ENCODE measurements at places on chromosomes 5 and 9.

- no peak for DNase-seq
Measured at GRCh38 chr9:33229359-33230114, 10.4 kb upstream of the SPINK4 start.

- DNase-seq, result no peak
Measured at GRCh38 chr5:2266641-2267240, 384.0 kb upstream of the IRX4 start.

- no peak for DNase-seq
Measured at GRCh38 chr5:1244976-1245375, 19.8 kb downstream of the SLC6A18 start.

DNA sequence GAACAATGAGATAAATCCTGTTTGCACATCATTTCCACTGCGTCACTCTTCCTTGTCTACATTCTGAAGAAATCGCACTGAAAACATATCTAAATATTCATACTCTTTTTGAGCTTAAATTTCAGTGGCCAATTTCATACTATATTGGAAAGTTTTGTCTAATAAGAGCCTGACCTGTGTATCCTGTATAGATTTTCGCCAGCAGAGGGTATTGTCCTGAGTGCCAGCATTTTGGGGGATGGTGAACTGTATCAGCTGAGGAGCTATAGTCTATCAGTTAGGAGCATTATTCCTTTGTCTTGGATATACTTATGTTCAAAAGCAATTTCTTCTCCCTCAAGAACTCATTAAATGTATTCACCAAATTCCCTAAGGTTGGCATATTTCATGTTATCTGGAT, 102.3 kb downstream of the SEMA6A start:
- DNase-seq, result no peak

DNA sequence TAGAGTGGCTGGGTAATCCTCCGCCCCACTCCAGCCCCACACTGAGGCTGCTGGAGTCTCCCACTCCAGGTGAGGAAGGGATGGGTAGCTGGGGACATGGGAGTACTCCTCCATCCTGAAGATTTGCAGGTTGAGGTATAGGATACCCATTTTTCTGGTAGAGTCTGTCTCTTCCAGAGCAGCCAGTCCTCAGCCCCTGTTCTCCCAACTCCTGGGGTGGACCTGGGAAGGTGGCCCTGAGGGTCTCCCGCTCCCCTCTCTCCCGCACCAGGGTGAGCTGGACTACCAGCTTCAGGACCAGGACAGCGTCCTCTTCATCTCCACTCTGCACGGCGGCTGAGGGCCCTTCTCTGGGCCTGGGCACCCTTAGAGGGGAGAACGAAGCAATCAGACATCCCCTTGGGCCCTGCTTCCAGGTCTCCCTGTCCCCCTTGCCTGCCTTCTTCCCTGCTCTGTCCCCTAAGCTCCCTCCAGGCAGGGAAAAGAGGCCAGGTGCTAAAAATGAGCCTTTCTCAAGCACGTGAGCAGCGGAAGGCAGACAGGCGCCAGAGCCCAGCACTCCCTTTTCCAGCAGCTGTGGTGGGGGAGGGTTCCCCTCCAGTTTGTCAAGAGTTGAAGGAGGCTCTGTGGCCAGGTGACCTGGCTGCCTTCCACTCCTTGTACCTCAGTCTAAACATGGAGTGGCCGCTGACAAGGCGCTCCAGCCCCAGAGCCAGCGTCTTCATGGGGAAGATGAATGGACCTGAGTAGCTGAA, 18.4 kb downstream of the URM1 start:
- DNase-seq, result no peak

- DNase-seq, result no peak
Measured at GRCh38 chr9:129879103-129879699, 43.9 kb downstream of the USP20 start.

DNA sequence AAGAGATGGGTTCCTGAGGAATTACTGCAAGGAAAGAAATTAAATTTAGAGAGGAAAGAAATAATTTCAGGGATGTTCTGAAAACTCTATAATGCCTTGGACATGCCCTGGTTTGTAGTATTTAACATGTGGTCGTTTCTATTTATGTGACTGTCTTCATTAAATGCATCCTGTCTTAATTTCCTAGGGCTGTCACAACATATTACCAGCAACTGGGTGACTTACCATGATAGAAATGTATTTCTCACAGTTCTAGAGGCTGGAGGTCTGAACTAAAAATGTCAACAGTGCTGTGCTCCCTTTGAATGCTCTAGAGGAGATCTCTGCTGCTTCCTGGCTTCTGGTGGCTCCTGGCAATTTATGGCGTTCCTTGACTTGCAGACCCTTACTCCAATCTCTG, 287.7 kb downstream of the FBXL7 start:
- no peak for DNase-seq

DNA sequence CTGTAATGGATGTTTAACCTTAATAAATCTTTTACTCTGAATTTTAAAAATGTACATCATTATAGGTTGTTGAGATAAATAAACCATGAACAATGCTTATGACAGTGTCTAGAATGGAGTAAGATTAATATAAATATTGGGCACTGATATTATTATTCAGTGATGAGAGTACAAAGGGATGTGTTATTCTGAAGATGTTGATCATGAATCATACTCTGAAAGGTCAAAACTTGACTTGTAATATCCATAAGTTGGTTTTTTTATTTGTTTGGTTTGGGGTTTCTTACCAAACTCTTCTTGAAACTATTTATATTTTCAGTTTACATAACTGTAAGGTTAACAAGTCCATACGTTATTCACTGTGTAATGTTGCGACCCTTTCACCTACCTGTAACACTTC, 163.2 kb downstream of the MPDZ start:
- DNase-seq, result no peak

GRCh38 chr5:558326-558725, 34.1 kb upstream of the SLC9A3 start:
- DNase-seq, result no peak

- DNase-seq, result no peak
Measured at GRCh38 chr5:35668319-35668718, 50.7 kb downstream of the SPEF2 start.

GRCh38 chr9:72271613-72272478, 93.2 kb downstream of the ZFAND5 start:
- DNase-seq, result peak; percentile 58

All from CD4-positive, alpha-beta T cell treated with Interleukin-12 subunit alpha and Interleukin-12 subunit beta, for 1 hour (primary cell).